Activated T-cell treated with anti-CD3 and anti-CD28 coated beads for 1 hour (primary cell): ENCODE measurements at places on chromosomes 6 and 20.

GRCh38 chr20:10174400-10174799, 44.2 kb upstream of the SNAP25 start:
- DNase-seq, result no peak

DNA sequence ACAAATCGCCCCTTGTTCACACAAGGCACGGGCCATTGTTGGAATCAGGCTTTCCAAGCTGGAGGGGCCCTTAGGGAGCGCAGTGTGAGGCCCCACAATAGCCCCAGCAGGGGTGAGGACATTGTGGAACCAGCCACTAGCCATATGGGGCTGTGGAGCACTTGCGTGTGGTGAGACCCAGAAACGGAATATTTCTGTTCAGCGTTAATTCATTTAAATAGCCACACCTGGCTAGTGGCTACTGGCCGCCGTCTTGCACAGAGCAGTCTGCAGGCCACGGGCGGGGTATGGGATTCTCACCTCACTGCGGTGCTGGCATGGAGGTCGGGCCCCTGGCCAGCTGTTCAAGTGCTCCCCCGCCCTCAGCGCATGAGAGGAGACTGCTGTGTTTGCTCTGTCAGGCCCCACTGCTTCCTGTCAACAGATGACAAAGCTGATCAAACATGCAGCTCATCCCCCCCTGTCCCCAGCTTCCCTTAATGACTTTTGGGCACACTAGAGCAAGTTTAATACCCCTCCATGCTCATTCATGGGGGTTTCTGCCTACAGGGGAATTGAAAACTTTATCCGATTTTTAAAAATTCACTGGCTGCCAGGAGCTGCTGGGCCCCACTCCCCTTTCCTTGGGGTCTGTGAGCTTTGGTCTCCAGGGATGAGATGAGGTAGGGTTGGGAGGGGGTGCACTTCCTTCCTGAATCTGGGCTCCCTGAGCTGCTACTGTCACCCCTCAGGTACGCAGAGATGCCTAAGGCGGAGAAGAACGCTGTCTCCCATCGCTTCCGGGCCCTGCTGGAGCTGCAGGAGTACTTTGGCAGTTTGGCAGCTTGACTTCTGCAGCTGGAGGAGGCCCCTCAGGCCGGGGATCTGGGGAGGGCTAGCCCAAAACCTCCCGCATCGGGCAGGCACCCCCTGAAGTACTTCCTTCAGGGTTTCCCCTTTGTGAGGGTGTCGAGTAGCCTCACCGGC, 13.6 kb downstream of the ITPA start:
- no peak for DNase-seq

- no peak for DNase-seq
Measured at GRCh38 chr6:32943864-32944649, 3.2 kb upstream of the HLA-DMB start.

DNA sequence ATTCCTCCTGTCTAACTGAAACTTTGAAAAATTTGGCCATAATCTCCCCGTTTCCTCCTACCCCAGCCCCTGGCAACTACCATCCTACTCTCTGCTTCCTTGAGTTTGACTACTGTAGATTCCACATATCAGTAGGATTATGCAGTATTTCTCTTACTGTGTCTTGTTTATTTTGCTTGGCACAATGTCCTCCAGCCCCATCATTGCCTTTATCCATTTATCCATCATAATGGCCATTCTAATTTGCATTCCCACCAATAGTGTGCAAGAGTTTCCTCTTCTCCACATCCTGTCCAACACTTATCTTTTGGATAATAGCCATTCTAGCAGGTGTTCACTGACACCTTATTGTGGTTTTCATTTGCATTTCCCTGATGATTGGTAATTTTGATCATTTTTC, 202.3 kb downstream of the THBS2 start:
- DNase-seq, result no peak

DNA sequence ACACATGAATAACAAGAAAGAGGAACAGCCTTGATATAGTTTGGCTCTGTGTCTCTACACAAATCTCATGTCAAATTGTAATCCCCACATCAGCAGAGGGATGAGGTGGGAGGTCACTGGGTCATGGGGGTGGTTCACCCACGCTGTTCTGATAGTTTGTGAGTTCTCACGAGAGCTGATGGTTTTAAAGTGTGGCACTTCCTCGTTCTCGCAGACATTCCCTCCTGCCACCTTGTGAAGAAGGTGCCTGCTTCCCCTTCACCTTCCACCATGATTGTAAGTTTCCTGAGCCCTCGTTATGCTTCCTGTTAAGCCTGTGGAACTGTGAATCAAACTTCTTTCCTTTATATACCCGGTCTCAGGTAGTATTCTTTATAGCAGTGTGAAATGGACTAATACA, 13.1 kb downstream of the SRPK1 start:
- no peak for DNase-seq

GRCh38 chr6:10561611-10562199, 40.6 kb downstream of the GCNT2 start:
- DNase-seq, result no peak

- no peak for DNase-seq
Measured at GRCh38 chr6:17485181-17485580, 91.8 kb downstream of the CAP2 start.

DNA sequence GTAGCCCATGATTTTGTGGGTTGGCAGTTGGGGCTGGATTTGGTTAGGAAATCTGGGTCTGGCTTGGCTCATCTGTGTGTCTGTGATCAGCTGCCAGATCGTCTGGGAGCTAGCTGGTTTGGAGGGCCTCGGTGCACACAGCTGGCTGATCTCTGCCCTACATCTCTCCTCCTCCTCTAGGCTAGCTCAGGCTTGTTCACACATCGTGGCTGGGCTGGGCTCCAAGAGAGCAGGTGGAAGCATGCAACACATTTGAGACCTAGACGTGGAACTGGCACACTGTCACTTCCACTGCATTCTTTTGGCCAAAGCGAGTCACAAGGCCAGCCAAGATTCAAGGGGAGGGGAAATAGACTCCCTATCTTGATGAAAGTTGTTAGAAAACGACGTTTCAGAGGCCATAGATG, 15.9 kb downstream of the NDUFAF5 start:
- no peak for DNase-seq

GRCh38 chr6:99195986-99196655, 153.4 kb downstream of the FAXC start:
- no peak for DNase-seq

- DNase-seq, result no peak
Measured at GRCh38 chr6:40710626-40711330, 123.6 kb upstream of the LRFN2 start.

GRCh38 chr20:49672096-49672664, 41.5 kb downstream of the B4GALT5 start:
- DNase-seq, result no peak
